ENCODE measurements at places on chromosomes 13 and 19.

DNA sequence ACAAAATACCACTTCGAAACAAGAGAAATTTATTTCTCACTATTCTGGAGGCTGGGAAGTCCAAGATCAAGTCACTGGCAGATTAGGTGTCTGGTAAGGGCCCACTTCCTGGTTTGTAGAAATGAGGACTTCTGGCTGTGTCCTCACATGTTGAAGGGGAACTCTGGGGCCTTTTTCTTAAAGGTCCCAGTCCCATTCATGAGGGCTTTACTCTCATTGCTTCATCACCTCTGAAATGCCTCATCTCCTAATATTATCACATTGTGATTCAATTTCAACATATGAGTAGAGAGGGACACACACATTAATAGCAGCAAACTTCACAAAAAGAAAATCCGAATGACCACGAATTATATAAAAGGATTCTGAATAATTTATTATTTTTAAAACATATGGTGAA is 21.6 kb upstream of the SIGLEC14 start:
- no peak for DNase-seq

GRCh38 chr19:9966448-9966847 is 30.1 kb upstream of the OLFM2 start:
- no peak for DNase-seq

GRCh38 chr13:106354961-106355360 is 180.5 kb downstream of the EFNB2 start:
- no peak for DNase-seq

DNA sequence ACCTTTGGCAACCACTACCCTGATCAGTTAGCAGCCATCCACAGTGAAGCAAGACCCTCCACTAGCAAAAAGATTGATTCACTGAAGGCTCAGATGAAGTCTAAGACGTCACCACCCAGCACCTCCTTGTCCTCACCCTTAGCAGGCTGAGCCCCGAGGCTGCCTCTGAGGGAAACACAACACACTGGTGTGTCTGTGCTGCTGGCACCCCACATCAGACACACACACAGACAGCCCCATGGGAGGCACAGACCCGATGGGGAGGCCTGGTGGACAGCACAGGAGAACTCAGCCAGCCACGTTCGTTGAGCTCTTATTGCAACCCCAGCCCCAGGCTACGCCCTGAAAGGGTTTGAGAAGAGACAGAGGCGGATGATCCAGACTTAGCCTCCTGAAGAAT is 94.7 kb downstream of the ZDHHC20 start:
- DNase-seq, result no peak

DNA sequence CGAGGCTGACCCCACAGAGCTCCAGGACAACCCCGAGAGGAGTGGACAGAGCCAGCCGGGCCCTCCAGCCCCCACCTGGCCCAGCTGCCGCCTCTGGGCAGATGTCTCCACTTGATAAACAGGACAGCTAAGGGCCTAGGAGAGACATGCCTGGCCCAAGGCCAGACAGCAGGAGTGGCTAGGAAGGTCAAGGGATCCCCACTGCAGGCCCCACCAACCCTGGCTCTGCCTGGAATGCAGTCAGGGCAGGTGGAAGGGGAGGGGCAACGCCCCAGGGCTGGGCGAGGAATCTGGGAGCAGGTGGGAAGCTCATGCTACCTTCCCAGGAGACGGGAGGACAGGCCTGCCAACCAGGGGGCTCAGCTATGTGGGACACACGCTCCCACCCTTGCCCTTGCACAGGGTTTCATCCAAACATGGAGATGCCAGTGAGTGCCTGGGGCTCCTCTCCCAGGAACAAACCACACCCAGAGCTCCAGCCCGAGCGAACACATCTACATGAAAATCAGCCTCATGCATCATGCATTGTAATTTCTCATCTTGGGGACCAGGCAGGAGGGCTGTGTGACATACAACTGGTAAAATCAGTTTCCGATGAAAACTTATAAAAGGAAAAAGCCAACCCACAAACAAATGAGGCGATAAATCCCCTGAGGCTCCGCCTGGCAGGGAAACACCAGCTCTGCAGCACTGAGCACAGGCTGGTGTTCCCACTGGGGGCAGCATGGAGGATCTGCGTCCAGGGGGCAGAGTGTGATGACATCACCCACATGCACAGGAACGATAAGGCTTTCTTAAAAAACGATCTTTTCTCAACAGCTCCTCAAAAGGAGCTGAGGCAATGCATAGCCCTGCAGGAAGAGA is 25.0 kb downstream of the SH3GL1 start:
- no peak for DNase-seq

GRCh38 chr13:66214467-66214866 is 1015.7 kb downstream of the PCDH9 start:
- DNase-seq, result no peak

- DNase-seq, result no peak
Observed at GRCh38 chr13:99208185-99208584, 7.5 kb downstream of the UBAC2 start.

GRCh38 chr19:18153556-18154134 is 682 bp downstream of the PIK3R2 start:
- DNase-seq, result peak; percentile 31

DNA sequence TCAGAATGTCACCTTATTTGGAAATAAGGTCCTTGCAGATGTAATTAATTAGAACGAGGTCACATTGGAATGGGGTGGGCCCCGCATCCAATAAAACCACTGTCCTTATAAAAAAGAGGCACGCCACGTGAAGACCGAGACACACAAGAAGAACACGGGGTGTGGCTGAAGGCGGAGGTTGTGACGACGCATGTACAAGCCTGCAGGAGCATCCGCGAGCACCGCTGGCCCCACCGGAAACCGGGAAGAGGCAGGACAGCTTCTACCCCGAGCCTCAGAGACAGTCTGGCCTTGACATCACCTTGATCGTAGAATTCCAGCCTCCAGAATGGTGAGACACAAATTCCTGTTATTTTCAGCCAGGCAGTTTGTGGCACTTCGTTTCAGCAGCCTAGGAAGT is 177.9 kb downstream of the COL4A1 start:
- DNase-seq, result no peak

DNA sequence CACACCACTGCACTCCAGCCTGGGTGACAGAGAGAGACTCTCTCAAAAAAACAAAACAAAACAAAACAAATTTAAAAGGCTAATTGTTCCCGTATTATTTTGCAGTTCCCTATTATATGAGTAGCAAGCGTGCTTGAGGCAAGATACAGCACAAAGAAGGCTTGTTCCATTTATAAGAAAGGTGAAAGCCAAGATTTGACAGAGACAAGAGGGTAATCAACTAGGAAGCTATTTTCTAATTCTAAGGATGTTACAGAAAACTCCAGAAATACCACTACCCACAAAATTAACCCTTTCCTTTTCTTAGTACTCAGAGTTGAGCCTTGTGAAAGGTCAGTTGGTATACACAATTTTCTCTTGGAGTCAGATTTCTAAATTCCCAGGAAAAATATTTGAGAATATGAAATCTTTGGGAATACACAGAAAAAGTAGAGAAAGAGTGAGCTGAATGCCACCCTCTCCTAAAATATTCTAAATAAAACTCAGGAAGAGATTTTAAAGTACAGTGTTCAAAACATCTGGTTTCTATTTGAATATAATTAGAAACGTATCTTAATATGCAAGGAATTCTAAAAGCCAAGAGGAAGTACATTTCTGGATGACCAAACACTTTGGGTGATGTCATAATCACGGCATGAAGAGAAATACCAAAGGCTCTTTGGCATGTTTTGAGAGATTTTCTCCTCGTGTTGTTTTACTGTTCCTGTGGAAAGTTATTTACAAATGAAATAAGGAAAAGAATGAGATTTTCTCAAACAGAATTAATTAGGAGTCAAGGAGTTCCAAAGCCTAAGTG is 63.0 kb upstream of the FLT1 start:
- DNase-seq, result no peak

- DNase-seq, result peak; percentile 88
Observed at GRCh38 chr19:44657211-44657921, 13.7 kb downstream of the PVR start.

DNA sequence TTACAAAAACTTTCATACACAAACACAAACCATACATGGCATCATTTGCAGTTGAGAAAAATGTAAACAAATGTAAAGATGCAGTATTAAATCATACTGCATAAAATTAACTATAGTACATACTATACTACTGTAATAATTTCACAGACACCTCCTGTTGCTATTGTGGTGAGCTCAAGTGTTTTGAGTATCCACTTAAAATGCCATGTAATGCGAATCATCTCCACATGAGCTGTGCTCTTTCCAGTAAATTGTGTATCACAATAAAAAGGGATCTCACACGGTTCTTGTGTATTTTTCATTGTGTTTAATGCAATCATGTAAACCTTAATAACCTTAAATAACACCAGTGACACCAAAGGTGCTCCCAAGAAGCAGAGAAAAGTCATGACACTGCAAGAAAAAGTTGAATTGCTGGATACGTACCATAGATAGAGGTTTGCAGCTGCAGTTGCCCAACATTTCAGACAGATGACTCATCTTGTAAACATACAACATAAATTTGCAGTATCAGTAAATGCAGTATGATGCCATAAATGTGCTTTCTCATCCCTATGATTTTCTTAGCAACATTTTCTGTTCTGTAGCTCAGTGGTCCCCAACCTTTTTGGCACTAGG is 166.6 kb downstream of the RAP2A start:
- DNase-seq, result no peak

DNA sequence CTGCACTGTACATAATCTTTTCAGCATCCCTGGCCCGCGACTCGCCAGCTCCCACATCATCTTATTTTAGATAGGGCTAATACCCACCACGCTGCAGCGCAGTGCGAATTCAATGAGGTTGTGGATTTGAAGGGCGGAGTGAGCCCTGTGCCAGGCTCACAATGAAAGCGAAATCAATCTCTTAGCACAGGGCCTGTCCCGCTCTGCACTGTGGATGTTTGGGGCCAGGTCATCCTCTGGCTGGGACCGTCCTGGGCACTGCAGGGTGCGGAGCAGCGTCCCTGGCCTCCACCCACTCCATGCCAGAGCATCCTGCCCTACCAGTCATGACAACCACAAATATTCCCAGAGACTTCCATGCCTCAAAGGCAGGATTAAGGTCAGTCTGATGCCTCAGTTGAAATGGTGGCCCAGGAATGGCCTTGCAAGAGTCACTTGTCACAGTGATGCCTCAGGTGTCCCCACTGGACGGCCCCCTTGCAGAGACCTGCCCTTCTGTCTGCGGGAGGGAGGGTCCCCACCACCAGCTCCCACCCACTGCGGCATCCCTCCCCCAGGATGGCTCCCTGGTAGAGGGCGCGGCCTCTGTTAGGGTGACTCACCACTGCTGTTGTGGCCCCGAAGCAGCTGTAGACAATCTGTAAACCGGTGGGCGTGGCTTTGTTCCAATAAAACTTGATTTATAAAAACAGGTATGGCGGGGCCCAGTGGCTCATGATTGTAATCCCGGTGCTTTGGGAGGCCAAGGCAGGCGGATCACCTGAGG is 5.6 kb downstream of the UHRF1 start:
- peak; percentile 82 for DNase-seq

- no peak for DNase-seq
Observed at GRCh38 chr13:61463024-61463423, 47.4 kb upstream of the PCDH20 start.

DNA sequence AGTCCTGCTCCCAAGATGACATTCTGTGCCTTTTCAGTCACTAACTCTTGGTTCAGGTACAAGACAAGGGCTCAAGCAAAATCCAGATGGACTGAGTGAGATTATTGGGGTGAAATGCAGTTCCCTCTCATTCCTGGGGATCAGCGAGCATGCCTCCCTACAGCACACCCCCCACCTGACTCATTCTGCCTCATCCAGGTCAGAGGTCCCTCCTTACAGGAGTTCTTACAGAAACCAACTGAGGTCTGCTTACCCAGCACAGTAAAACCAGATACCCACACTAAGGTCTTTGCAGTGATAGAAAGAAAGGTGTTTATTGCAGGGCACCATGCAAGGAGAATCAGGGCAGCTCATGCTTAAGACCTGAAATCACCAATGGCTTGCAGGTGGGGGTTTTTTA is 21.6 kb upstream of the MRI1 start:
- no peak for DNase-seq

DNA sequence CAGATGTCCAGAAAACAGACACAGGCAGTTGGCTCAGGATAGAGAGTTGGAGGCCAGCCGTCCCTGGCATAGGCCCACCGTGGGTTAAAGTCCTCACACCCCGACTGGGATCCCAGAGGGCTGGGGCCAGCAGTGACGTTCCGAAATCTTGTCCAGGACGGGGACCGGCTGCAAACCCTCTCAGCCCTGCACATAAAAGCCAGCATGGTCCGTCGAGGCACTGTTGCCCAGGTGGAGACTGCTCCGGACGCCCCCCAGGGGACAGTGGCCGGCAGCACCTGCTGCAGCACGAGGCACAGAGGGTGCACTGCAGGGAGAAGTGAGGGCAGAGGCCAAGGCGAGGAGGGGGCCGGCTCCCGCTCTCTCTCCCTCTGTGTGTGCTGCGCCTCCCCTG is 4.3 kb upstream of the IFNL2 start:
- no peak for DNase-seq

- no peak for DNase-seq
Observed at GRCh38 chr19:51664997-51665396, 18.4 kb upstream of the SIGLEC14 start.

Data from stimulated activated CD8-positive, alpha-beta memory T cell treated with anti-CD3 and anti-CD28 coated beads, Interleukin-4, amount 100 ng/mL, for 48 hours (primary cell).